Fibroblast of villous mesenchyme (primary cell): ENCODE measurements at places on chromosomes 5 and 9. TPM values are rescaled to one million over a fixed set of nuclear protein-coding genes. Genes with fewer than 3 reads are reported as not detected.

ELOVL7 gene
- under 0.01 TPM in 1 of 2 replicates, not detected in the other for total RNA-seq

TSLP gene
- total RNA-seq: 0.32 and 0.43 TPM in 2 replicates

SYK gene
- not detected in 2 replicates for total RNA-seq

ORM2 gene
- total RNA-seq: not detected in 2 replicates

SPINK1 gene
- 0.32 TPM in 1 of 2 replicates, not detected in the other for total RNA-seq

EHMT1 gene
- 41.9 and 43.6 TPM in 2 replicates for total RNA-seq

ITK gene
- 1.3 TPM in 1 of 2 replicates, not detected in the other for total RNA-seq

CAPSL gene
- 0.43 TPM in 1 of 2 replicates, not detected in the other for total RNA-seq

PCDHA10 gene
- total RNA-seq: under 0.01 TPM in 2 replicates

FBXO4 gene
- 11.2 and 14.5 TPM in 2 replicates for total RNA-seq

ALDH7A1 gene
- total RNA-seq: 28.7 and 34.5 TPM in 2 replicates

PTGES gene
- 8.7 and 16.0 TPM in 2 replicates for total RNA-seq

NMUR2 gene
- total RNA-seq: not detected in 2 replicates

ARL14EPL gene
- total RNA-seq: not detected in 2 replicates

WNK2 gene
- not detected in 2 replicates for total RNA-seq

SOHLH1 gene
- total RNA-seq: not detected in 2 replicates

AGXT2 gene
- under 0.01 TPM in 1 of 2 replicates, not detected in the other for total RNA-seq

SOWAHA gene
- total RNA-seq: under 0.01 TPM in 2 replicates

SLCO6A1 gene
- total RNA-seq: under 0.01 and 0.32 TPM in 2 replicates

PROB1 gene
- total RNA-seq: 3.9 and 4.3 TPM in 2 replicates

ADGRV1 gene
- total RNA-seq: under 0.01 and 0.43 TPM in 2 replicates

RBM18 gene
- total RNA-seq: 9.3 and 11.2 TPM in 2 replicates

IL13 gene
- not detected in 2 replicates for total RNA-seq
